ENCODE measurements at places on chromosomes 5 and 9.

DNA sequence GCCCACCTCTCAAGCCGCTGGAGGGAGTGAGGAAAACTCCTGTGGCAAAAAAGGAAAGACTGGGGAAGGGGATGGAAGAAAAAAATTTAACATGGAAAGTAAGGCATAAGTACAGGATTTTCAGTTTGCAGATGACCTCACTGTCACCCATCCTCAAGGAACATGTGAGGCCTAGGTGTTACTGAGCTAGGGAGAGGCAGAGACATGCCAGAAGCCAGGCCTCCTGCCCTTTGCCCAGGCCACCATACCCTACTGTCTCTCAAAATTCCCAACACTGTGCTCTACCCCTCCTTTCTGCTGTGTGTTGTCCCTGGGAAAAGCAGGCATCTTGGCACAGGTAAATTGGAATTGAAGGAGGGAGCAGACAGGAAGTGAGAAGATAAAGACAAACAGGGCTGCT lies 4.4 kb upstream of the MGAT1 start:
- no peak for DNase-seq

DNA sequence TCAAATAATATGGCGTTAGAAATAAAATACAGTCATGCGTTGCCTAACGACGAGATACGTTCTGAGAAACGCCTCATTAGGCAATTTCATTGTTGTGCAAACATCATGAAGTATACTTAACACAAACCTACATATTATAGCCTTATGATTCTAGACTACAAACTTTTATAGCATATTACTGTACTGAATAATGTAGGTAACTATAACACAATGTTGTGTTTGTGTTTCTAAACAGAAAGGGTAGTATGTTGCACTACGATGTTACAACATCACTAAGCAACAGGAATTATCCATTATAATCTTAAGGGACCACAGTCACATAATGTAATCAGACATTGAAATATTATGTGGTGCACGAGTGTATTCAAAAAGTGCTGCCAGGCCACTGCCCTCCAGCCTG lies 3.0 kb upstream of the SMC2 start:
- no peak for DNase-seq

DNA sequence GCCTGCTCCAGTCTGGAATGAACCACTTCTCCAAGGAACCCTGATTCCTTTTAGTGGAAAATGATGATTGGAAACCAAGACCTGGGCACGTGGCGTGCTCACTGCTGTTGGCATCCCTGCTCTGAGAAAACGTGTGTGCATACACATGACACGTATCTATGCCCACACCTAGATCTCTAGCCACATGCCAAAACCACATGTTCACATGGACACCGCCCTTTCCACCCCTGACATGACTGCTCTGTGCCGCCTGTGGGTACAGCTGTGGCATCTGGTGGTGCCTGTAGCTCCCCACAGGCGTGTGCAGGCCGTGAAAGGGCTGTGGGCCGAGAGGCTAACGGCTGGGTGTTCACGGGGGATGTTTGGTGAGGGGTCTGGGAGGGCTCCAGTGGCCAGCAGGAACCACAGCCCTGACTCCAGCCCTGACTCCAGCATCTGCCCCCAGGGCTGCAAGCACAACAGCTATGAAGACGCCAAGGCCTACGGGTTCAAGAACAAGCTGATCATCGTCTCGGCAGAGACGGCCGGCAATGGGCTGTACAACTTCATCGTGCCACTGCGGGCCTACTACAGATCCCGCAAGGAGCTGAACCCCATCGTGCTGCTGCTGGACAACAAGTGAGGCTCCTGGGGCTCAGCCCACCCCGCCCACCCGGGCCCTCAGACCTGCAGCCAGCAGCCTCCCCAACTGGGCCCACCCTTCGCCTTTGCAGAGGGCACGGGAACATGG lies 75.1 kb downstream of the KCNT1 start:
- DNase-seq, result no peak

GRCh38 chr5:71601222-71602026 lies 14.3 kb downstream of the MCCC2 start:
- DNase-seq, result no peak

DNA sequence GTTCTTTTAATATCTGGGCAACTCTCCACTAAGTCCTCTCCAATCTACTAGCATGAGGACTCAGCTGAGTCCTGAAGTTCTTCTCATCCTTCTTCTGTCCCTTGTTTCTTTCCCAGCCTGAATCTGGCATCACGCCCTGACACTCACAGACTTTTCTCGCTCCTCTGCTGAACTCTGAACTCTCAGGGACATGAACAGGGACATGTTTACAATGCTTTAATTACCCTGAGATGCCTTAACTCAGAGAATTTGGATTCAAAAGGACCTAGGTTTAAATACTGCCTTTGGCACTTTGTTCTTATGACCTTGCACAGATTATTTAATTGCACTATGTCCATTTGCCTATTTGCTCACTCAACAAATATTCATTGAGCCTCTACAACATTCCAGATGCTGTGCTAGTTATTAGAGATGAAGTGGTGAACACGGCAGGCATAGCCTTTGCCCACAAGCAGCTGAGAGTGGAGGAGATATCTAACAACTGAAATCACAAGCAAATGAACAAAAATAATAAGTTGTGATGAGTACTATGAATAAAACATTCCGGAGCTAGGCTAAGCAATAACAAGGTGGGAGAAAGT lies 106.0 kb downstream of the ADRB2 start:
- no peak for DNase-seq

- DNase-seq, result no peak
Observed at GRCh38 chr5:27009540-27009915, 28.9 kb downstream of the CDH9 start.

DNA sequence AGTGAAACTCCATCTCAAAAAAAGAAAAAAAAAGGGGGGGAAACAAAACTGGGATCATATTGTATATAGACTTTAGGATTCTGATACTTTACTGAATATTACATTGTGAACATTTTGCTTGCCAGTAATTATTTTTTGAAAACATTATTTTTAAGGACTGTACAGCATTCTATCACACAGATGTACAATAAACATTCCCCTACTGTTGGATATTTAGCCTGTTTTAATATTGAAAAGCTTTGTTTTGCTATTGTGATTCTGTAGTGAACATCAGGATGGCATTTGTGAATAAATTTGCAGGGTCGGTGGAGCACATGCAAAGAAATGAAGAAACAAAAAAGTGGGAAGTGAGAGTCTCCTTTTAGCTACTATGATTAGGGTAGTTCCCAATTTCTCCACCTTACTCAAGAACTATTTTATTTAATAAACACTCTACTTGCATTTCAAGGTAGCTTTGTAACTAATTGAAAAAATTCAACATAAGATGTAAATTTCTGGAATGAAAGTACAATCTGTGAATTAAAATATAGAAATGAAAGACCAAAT lies 18.7 kb downstream of the RASGRF2 start:
- DNase-seq, result no peak

- no peak for DNase-seq
Observed at GRCh38 chr9:95193480-95193879, 124.0 kb downstream of the FANCC start.

GRCh38 chr9:76756268-76756640 lies 8.0 kb upstream of the PCA3 start:
- peak; percentile 54 for DNase-seq

GRCh38 chr9:16499892-16500291 lies 370.6 kb downstream of the BNC2 start:
- no peak for DNase-seq

- no peak for DNase-seq
Observed at GRCh38 chr9:13070612-13071595, 208.6 kb downstream of the MPDZ start.

- no peak for DNase-seq
Observed at GRCh38 chr5:150253416-150254208, 36.0 kb downstream of the CAMK2A start.

- no peak for DNase-seq
Observed at GRCh38 chr5:124650147-124650561, 96.3 kb downstream of the ZNF608 start.

DNA sequence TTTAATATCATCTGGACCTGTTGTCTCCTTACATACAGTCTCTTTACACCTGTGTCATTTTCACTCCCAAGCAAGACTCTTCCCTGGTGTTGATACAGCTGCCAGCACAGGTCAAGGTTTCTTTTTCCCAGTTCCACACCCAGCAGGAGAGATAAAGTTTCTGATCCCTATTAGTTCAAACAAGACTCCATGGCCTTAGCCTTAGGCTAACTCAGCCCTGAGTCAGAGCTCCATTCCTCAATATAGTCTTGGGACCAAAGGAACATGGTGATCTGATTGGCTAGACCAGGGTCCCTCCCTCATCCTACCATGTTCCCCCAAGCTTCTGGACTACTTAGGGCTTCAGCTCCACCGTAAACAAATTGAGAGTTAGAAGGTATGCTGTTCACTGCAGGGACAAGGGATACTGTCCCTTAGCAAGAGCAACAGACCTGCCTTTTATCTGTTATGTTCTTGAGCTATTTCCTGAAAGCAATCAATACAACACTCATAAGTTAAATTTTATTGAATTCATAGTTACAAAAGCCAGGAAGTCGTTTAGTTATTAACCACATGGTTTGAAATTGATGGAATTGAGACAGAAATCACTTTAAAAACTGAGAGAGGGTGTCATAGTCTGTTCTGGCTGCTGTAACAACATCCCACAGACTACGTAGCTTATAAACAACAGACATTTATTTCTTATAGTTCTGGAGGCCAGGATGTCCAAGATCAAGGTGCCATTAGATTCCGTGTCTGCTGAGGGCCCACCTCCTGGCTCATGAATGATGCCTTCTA lies 20.5 kb downstream of the SLC1A1 start:
- DNase-seq, result no peak

DNA sequence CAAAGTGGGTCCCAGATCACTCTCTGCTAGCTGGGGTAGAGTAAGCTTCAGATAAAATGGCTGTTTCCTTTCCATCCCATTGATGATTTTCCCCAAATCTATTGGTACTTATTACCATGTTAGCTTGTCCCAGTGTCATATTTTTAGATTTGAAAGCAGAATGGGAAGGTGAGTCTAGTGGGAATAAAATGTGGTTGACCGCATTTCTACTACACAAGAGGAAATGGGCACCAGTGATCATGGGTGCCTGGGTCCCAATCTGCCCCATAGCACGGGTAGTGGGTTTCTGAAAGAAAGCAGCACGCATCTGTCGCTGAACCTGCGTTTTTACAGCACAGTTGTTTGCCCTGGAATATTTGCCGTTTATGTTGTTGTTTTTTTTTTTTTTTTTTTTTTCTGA lies 20.1 kb downstream of the DAPK1 start:
- DNase-seq, result no peak

DNA sequence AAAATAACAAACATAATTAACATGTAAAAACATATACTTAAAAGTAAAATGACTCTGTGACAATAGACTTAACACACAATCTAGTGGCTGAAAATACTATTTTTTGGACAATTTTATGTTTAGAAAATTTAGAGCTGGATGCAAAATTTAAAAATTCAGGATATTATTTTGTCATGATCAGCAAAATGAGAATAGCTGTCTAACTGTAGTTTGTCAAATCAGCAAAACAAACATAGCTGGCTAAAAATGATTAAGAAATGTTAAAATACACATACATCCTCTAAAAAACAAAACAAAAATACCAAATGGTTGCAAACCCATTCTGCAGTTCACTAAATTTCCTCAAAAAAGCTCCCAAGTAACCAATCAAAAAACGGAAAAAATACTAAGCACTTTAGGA lies 18.6 kb downstream of the C9orf72 start:
- DNase-seq, result no peak

- DNase-seq, result no peak
Observed at GRCh38 chr5:163260961-163261360, 176.4 kb upstream of the CCNG1 start.

DNA sequence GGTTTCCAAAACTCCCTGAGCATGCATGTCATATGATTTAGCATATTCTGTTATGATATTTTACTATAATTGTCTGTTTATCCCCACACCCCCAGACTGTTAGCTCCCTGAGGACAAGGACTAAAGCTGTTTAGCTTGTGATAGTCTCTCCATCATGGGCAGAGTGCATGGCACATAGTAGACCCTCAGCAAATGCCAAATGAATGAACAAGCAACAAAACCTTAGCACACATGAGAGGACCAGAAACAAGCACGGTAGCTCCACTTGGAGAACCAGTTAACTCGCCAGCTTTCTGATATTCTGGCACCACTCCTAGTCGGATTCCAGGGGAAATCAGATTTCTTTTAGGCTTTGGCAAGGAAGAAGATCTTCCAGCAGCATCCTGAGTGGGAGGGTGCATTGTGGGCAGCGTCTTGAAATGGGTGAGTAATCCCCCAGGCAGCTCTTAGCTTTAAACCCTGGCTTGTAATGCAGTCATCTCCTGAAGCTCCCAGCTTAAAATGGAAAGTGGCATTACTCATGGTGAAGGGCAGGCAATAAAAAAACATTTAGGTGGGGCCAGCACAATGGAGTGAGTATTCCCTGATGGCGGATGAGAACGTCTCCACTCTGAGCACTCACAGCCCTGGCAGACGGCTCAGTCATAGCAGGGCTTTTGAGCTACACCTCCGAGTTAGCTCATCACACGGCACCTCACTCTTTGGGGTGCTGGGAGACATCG lies 41.1 kb downstream of the FGF1 start:
- DNase-seq, result no peak

- DNase-seq, result no peak
Observed at GRCh38 chr5:33438996-33439395, 1.8 kb upstream of the TARS1 start.

GRCh38 chr5:97418462-97418861 lies 235.4 kb upstream of the RIOK2 start:
- DNase-seq, result no peak

DNA sequence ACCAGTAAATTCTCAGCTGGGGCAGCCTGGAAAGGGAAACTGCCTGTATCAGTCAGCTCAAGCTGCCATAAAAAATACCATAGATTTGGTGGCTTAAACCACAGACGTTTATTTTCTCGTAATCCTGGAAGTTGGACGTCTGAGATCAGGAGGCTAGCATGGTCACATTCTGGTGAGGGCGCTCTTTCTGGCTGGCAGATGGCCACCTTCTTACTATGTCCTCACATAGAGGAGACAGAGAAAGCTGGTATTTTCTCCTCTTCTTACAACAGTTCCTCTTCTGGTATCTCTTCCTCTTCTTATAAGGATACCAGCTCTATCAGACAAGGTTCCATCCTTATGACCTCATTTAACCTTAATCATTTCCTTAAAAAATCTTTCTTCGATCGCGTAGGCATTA lies 50.5 kb upstream of the RFX3 start:
- peak; percentile 50 for DNase-seq

- DNase-seq, result no peak
Observed at GRCh38 chr5:95241635-95242034, 43.3 kb downstream of the MCTP1 start.

GRCh38 chr9:88072831-88073375 lies 65.4 kb downstream of the SPATA31C2 start:
- no peak for DNase-seq

DNA sequence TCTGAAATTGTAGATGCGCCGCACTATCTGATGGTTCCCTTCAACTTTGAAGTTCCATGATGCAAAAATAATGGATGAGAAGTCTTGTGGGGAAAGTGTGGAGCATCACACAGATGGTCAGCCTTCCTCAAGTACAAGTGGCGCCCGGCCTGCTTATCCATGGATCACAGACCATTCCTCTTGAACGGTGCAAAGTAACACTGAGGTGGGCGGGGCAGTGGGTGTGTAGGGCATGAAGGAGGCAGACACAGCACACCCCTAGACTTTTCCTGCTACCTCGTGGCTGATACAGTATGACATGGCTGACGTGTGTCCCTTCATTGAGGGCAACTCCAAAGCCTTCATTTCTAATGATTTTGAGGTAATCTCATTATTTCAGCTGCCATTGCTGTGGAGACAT lies 2.5 kb upstream of the GNG10 start:
- no peak for DNase-seq
